ENCODE measurements at places on chromosomes 2 and 18.
A peak's percentile ranks its signal among the peaks of the same experiment; 100 is the strongest.

GRCh38 chr2:230217424-230217823 is 2.4 kb downstream of the SP110 start:
- no peak for DNase-seq

DNA sequence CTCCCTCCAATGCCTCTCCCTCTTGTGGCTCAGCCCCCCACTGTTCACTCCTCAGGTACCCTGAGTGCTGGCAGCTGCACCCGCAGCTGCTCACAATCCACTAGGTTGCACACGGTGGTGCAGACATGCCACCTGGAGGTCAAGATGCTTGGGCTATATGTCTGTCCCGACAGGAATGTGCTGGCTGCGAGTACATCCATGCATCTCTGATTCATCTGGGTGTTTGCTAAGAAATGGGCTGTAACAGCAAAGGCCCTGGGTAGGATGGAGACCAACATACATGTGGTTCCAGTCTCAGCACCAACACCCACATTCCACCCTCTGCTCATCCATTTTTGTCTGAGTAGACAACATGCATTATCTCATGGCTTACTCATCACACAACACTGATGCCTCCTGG is 31.3 kb downstream of the ANKMY1 start:
- no peak for DNase-seq

- DNase-seq = no peak
Measured at GRCh38 chr2:160052531-160052930, 9.9 kb downstream of the PLA2R1 start.

GRCh38 chr18:24741965-24742724 is 281.7 kb downstream of the HRH4 start:
- DNase-seq = peak; percentile 34

DNA sequence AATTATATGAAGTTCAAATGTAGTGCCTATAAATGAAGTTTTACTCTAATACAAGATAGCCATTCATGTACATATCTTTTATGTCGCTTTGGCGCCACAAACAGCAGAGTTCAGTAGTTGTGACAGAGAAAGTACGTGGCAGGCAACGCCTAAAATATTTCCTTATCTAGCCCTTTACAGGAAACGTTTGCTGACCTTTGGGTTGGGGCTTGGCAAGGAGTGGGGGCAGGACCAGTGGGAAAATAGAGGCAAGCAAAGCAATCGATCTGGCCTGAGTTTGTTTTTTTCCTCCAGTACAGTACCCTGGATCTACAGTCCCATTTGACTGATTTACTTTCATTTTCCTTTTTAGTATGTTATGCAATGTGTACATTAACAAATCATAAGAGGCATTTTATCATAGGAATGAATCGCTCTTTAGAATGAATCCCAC is 13.1 kb downstream of the CCDC68 start:
- DNase-seq = no peak

DNA sequence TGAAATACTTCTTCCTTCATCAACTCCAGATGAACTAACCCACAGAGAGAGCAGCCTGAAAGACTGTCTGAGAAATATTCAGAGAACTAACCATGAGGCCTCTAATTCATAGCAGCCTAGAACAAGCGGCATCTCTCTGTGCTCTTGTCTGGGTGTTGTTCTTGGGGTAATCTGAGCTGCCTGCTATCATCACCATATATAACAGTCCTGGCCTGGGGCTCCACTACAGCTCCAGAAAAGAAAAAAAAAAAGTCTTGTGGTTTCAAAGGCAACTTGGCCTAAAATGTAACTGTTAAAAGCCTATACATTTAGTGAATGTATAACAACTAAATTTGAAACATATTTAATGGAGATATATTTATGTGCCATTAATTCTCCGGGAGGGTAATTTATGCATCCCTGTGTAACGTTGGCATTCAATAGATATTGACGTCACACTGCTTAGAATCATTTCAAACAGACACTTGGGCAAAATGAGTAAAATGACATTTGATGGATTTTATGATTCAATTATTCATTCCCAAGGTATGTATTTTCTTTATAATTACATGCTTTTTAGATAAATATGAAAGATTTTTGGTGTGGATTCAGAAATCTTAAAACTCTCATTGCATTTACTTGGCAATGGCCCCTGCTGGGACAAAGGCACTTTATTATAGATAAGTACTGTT is 294.3 kb downstream of the HRH4 start:
- no peak for DNase-seq

DNA sequence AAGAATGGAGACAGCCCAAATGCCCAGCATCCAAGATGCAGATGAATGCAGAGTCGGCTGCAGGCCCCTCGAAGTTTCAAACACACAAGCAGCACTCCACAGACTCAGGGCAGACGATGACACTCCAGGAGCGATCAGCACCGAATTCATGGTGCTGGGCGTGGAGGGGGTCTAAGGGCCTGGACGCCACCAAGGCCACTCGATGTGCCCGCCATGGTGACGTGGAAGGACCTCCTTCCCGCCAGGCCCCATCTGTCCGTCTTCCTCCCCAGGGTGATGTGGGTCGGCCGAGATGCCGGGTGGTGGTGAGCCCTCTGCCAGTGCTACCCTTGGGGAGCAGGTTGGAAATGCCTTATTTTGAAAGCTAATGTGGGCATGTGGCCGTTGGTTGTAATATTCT is 9.4 kb downstream of the KIF1A start:
- no peak for DNase-seq

DNA sequence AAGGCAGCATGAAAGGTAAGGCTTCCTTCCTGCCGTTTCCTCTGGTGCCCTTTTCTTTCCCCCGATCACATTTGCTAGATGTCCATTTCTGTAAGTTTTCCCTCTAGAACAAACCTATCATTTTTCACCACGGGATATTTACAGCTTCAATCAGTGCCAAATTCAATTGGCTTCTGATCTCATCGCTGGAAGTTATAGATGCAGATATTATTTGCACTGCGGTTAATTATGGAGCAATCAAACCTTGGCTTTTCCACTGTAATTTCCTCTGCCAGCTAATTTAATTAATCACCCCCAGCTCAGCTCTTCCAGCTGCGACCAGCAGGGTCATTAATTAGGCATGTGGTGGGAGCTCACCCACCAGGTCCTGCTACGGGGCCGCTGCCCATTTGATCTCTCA is 86.1 kb downstream of the GBX2 start:
- no peak for DNase-seq

GRCh38 chr2:139916822-139917221 is 1136.6 kb upstream of the NXPH2 start:
- DNase-seq = no peak

- DNase-seq = no peak
Measured at GRCh38 chr2:60541056-60541651, 12.3 kb downstream of the BCL11A start.

DNA sequence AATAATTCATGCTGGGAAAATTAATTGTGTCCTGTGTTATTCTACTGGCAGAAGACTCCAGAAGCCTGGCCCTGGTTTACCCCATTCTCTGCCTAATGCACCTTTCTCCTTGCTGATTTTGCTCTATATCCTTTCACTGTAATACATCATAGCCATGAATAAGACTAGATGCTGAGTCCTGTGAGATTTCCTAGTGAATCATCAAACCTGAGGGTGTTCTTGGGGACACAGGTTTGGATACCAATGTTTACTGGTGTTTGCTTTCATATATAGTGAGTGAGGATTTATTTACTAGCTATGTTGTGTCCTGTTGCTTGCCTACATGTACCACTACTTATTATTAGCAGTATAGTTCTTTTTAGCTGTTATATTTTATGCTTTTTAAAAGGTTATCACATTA is 6.5 kb downstream of the METTL5 start:
- DNase-seq = no peak

DNA sequence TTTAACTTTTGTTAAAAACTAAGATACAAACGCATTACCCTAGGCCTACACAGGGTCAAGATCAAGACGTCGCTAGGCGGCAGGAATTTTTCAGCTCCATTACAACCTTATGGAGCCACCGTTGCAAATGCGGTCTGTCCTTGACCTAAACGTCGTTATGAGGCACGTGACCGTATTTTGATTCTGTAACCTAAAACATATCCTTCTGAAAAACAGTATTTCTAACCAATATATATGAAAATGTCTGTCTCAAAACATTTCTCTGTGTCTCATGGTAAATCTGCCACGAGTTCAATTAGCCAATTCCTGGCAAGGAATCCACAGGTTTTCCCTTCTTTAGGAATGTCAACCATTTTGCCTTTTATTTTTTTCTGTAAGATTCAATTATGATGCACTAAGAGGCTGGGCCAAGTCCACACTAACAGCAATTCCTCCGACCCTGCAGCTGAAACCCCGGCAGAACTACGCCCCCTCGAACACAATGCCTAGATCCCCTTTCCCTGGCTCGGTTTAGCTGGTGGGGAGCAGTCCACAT is 1.7 kb downstream of the RTN4 start:
- peak; percentile 62 for DNase-seq

DNA sequence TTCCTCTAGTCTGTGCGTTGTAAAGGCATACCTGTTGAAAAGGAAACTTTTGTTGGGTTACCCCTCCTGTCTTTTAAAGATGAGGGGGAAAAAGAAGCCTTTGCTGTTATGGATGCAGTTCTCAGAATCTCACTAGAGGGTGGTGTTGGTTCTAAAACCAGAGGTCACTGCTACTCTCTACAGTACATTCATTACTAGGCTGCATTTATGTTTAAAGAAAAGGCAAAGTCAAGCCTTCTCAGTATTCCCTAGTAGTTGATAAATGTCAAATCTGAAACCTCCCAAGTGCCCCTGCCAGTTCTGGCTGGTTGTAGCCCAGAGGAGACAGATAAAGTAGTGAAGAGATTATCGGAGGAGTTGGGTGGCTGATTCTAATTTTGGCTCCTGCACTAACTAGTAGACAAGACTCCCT is 1.4 kb upstream of the PLCL1 start:
- peak; percentile 76 for DNase-seq

GRCh38 chr2:241842620-241843211 is 16.0 kb downstream of the PDCD1 start:
- no peak for DNase-seq

DNA sequence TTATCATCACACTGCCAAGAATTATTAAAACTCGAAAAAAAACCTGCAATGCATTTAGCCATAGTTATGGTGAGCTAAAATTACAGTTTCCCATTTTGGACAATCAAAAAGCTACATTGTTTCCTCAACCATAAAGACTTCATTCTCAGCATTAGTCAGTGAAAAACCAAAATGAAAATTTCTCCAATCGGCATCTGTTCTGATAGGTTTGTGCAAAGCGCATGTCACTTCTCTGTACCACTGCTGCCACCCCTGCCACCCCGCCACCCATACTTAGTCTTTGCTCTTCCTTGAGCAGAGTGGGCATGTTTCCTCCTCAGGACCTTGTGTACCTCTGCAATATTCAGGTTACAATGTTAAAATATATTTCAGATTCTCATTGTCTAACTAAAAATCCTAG is 7.1 kb upstream of the ZBTB14 start:
- no peak for DNase-seq

- DNase-seq = peak; percentile 54
Measured at GRCh38 chr2:121810959-121811853, 55.8 kb downstream of the TSN start.
